ENCODE measurements at places on chromosomes 12 and 14.

DNA sequence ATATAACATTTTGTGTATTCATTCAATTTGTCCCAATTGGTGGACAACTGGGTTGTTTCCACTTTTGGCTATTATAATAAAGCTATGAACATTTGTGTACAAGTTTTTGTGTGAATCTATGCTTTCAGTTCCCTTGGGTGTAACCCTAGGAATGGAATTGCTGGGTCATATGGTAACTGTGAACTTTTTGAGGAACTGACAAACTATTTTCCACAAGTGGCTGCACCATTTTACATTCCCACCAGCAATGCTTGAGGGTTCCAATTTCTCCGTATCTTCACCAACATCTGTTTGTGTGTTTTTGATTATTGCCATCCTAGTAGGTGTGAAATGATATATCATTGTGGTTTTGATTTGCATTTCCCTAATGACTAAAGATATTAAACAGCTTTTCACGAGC lies 13.0 kb downstream of the LPCAT3 start:
- no peak for DNase-seq

GRCh38 chr12:67365131-67365530 lies 96.0 kb downstream of the CAND1 start:
- DNase-seq, result no peak

DNA sequence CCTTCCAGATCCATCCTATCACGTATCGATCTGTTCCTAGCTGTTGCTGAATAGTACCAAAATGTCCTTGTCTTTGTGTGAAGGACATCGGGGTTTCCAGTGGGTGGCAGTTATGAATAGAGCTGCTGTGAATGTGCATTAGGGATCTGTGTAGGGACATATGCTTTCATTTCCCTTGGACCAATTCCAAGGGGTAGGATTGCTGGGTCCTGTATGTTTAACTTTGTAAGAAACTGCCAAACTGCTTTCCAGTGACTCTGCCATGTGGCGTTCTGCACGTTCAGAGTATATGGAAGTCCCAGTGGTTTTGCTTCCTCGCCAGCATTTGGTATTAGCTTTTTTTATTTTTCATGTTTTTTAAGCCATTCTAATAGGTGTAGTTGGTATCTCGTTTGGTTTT lies 28.6 kb downstream of the PACS2 start:
- DNase-seq, result no peak

DNA sequence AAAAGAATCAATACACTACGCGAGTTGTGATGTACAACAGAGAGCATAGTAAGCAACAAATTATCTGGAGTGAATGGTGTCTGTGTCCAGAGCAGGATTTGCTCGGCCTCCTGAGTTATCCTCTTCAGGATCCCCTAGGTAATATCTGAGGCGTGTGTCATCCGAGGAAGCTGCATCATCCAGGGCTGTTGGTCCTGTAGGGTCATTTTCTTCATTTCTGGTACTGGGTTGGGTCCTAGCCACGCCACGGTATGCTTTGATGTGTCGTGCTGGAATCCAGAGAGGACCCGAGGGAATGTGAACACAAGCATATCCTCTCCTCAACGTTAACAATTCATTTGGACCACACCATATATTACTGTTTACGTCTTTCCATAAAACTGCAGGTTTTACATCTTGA lies 19.0 kb upstream of the CLEC4E start:
- DNase-seq, result no peak

All from AG08395 (cell line).